ENCODE measurements at places on chromosomes 2 and 18.

DNA sequence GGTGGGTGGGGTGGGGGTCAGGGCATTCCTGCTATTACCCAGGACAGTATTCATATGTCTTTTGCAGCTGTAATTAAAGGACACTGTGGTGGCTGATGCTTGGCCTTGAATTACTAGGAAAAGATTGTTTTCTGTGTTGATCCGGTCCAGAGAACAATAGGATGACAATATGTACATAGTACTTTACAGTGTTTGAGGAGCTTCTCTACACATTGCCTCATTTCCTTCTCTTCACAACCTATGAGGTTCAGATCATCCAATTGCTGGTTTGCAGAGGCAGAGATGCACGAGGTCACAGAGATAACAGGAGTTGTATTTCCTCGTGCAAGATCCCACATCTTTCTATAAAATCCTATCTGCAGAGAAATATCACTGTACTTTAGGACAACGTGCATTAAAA, 119.5 kb downstream of the LIPG start:
- DNase-seq = no peak

DNA sequence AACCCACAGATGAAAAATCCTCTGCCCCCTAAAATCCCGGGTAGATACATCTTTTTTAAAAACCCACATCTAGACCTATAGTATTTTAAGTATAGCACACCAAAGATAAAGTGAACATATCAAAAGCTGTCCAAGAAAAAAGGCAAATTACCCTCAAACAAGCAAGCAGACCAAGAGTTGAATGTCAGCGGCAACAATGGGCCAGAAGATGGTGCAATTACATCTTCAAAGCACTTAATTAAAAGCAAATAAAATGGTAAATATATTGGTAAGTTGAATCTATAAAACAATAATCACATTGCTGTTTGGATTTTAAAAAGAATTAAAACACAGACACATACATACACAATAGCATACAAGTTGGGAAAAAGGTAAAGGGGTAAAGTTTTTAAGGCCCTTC, 98.5 kb downstream of the MYOM1 start:
- DNase-seq = no peak

GRCh38 chr2:231900972-231901371, 25.2 kb downstream of the NPPC start:
- DNase-seq = no peak

DNA sequence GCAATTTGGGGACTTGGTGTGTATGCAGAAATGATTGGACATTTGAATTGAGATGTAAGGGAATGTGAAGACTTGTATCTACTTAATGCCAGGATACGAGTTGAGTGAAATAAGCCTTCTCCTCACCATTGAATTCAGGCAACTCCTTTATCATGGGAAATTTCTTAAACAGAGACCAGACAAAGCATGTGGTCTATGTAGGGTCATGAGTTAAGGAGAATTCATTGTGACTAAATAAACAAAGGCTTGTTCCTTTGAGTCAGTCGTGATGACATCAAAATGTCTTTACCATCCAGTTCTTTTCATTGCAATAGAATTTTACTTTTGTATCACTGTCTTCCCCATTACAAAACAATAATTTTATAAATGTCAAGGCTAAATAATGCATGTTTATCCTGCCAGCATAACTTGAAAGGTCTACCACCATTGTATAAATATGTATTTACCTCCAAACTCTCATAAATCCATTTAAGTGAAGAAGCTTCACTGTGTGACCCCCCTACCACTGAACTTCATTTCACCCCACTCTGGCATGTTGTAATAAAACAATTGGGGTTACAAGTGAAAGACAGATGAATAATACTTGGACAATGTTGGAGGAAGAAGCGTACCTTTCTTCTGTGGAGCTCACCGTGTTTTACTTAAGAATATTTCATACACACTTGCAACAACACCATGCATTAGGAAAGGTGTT, 149.4 kb downstream of the EPHA4 start:
- DNase-seq = no peak

DNA sequence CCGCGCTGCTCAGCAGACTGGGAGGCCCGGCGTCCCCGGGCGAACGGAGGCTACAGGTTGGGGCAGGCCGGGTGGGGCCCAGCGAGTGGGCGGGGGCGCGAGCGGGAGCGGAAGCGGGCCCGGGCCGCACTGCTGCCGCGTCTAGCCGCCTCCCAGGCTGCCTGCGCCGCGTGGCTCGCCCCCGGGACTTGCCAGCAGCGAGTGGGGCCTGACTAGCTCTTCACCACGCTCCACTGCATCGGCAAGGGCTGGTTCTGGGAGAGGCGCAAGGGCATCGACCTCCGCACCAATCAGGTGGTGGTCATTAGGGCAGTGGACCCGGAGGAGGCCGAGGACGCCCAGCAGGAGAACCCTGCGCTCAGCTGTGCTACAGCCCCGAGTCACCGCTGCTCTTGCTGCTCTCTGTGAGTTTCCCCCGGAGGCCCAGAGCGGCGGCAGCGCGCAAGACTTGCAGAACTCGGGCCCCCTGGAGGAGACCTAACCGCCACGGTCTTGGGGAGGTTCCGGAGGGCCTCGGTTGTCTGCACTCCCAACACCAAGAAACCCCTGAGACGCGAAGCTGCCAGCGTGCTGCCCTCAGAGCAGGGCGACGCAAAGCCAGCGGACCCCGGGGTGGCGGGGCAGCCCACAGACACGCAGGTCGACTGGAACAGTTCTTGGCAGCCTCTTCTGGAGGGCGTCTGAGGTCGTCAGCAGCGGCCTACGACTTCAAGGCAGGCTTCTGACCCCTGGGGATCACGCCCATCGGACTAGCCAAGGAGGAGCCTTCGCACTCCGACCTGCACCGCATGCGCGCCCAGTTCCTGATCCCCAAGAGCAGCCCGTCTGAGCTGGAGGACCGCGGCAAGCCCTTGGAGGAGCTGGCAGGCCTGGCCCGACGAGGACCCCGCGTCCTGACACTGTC, 27.2 kb upstream of the PTPN2 start:
- DNase-seq = peak; percentile 52

DNA sequence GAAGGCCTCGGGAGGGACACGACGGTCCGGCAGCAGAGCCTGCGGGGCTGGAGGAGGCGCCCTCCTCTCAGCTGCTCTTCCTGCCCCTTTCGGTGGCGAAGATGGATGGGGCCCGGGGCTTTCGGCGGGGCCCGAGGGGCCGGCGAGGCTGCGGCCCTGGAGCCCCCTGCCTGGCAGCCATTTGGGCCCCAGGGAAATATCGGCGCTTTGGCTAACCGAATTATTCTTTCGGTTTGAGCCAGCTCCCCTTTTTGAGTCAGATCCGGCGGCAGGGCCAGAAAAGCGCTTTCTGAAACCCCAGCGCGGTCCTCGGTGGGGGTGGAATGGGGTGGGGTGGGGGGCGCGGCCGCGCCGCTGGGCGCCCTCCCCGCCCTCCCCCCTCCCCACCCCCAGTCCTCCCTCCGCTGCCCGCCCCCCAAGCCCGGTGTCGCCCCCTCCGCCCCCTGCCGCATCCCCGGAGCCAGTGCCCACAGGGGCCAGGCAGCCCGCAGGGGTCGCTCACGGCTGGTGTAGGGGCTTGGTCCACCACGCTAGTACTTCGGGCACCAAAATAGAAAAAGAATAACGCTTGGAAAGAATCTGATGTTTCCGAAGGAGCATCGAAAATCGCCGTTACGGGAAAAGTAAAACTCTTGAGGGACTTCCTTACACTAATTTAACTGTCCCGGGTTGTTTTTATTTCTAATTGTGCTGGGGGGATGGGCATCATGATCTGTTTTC, 9.1 kb upstream of the ARID5A start:
- peak; percentile 66 for DNase-seq

DNA sequence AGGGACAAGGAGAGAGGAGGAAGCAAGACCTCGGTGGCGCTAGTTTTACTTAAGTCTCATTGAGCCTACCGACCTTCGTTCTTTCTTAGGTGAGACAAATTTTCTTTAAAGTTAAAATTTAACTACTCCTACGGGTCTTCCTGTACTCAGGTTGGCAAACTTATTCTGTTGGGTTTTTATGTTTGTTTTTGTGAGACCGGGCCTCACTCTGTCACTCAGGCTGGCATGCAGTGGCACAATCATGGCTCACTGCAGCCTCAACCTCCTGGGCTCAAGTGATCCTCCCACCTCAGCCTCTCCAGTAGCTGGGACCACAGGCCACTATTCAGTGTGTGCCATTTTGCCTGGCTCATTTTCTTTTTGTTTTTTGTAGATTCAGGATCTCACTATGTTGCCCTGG, 189.0 kb downstream of the TNS1 start:
- DNase-seq = no peak

GRCh38 chr2:100352521-100352920, 30.2 kb upstream of the LONRF2 start:
- no peak for DNase-seq

DNA sequence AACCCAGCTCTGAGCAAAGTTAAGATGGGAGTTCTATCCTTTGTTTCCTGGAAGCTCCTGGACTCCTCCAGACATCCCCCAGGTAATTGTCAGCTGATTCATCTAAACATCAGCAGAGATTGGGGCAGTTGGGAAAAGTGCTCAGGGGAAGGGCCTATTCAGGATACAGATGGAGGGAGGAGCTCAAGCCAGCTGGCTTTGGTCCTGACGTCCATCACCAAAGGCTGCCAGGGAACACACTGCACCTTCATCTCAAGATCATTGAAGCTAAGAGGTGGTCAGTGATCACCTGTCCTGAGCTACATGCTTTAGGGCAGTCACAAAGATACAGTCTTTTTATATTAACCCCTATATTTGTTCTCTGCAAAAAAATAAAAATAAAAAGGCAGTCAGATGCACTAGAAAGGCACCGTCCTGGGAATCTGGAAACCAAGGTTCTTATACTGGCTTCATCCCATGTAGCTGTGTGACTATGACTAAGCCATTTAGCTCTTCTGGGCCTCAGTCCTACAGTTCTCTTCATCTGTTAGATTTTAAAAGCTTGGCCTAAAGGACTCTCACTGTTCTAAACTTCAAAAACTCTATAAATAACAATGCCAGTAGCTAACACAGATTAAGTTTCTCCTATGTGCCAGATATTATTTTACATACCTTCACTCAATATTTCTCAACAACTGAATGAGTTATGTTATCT, 446.5 kb downstream of the BCL11A start:
- no peak for DNase-seq

DNA sequence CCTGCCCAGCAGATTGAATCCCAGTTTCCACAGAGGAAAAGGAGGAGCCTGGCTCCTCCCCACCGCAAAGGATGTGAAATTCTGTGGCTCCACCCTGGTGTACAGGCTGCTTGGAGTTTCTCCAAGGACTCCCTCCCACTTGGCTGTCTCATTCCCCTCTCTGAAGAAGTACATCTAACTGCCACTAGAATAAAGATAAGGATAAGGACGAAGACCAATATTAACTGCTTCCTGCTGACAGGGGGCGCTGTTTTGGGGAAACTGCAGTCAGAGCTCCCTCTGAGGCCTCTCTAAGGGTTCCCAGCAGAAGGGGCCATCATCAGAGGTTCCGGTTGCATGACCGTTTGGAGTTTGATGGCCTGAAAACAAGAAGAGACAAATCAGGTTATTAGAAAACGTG, 790.9 kb downstream of the CPS1 start:
- DNase-seq = no peak

DNA sequence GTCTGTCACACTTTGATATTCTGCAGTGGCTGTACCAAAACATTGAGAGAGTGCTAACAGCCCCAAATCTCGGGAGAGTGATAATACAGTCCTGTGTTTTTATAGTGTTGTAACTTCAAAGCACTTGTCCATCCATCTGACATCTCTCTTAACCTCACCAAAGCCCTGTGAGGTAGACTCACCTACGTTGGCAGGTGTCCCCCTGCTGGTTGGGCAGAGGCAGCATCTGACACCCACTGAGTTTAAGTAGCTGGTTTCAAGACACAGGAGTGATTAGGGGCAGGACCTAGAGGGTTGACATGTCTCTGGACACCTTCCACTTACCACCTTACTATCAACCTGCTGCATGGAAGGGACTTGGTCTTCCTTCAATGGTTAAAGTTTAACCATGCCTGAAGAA, 22.9 kb downstream of the COLEC12 start:
- DNase-seq = peak; percentile 7

DNA sequence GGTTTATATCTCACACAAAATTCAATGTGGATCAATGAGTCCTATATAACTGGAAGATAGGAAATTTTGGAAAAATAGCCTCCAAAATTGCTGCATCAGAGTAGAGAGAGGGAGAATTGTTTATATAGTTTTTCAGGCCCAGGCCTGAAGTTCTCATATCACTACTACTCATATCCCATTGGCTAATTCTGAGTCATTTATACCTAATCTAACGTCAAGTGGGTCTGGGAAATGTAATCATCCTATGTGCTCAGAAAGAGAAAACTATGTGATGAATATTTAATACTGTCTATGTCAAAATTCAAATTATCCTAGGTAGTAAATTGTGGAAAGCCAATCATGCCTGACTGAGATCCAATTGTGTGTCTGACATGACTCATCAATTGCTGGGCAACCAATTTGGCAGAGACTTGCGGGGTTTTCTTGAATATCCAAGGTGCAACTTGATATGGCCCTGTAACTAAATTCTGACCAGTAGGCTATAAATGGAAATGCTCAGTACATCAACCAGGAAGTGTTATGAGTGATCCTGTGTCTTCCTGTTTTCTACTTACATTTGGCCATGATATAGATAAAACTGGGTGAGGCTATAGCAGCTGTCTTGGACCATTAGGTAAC, 744.4 kb downstream of the KCNJ3 start:
- DNase-seq = no peak

GRCh38 chr2:8148260-8149006, 533.4 kb upstream of the ID2 start:
- no peak for DNase-seq

- no peak for DNase-seq
Observed at GRCh38 chr2:112029164-112029563, 25.9 kb upstream of the TMEM87B start.

GRCh38 chr2:111050701-111051376, 69.9 kb upstream of the BCL2L11 start:
- DNase-seq = no peak

- peak; percentile 90 for DNase-seq
Observed at GRCh38 chr2:73112913-73113854, at the start of gene RAB11FIP5. Gene RAB11FIP5 (minus strand): TSS chr2:73112948. CDS start chr2:73112777, 171 bp downstream.

DNA sequence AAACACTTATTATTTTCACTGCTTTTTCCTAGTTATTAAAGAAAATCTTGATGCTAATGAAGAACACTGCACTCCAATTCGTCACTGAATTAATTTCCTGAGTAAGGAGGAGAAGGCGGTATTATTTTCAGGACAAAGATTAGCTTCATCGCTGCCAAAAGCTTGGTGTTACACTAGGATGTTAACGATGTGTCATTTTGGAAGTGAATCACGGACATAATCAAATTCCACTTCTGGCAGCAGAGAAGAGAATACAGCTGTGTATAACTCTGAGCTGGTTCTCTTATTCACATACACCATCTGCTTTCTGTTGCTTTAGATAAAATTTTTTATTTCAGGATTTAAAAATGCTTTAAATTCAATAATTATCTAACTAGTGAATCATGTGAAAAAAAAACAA, 74.1 kb downstream of the SCG2 start:
- DNase-seq = no peak

GRCh38 chr2:190742431-190742830, 93.5 kb downstream of the NAB1 start:
- no peak for DNase-seq

Data from CD4-positive, alpha-beta T cell treated with Interleukin-10 for 1 hour (primary cell).